Lower leg skin (tissue), 4 donors: ENCODE measurements at places on chromosomes 7 and 10. TPM values are rescaled to one million over a fixed set of nuclear protein-coding genes. Genes with fewer than 3 reads are reported as not detected.

Gene PRLHR
- total RNA-seq: not detected

Gene APBB1IP
- 0.34 TPM for total RNA-seq

Gene ARHGEF35
- total RNA-seq: 18.6 TPM

Gene FGL2
- total RNA-seq: 11.5 TPM
